H7 (cell line): ENCODE measurements at places on chromosomes 16 and 17. TPM values are rescaled to one million over a fixed set of nuclear protein-coding genes. Genes with fewer than 3 reads are reported as not detected.

GRCh38 chr16:51154271-51155171, 3.5 kb upstream of the SALL1 start:
- DNase-seq, result peak; percentile 84

GRCh38 chr16:25038239-25038954, 23.2 kb upstream of the ARHGAP17 start:
- no peak for DNase-seq

COA3 gene
- total RNA-seq, result 75.9 and 89.7 TPM in 2 replicates

COX6A2 gene
- total RNA-seq, result not detected in 2 replicates

DNA sequence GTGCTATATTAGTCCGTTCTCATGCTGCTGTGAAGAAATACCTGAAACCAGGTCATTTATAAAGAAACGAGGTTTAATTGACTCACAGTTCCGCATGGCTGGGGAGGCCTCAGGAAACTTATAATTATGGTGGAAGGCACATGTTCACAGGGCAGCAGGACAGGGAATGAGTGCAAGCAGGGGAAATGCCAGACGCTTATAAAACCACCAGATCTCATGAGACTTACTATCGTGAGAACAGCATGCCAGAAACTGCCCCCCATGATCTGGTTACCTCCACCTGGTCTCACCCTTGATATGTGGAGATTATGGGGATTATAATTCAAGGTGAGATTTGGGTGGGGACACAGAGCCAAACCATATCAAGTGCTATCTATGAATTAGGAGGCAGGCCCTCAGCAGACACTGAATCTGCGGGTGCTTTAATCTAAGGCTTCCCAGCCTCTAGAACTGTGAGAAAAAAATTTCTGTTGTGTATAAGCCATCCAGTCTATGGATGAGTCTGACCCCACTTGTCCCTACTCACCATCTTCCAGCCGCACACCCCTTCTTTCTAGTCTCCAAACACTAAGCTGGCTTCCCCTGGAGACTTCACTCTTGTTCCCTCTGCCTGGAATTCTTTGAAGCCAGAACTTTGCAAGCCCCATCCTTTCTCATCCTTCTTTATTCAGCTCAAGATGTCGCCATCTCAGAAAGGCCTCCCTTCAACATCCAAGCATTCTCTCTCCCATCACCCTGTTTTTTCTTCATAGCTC, 772 bp upstream of the NUP93 start:
- DNase-seq, result no peak

DNA sequence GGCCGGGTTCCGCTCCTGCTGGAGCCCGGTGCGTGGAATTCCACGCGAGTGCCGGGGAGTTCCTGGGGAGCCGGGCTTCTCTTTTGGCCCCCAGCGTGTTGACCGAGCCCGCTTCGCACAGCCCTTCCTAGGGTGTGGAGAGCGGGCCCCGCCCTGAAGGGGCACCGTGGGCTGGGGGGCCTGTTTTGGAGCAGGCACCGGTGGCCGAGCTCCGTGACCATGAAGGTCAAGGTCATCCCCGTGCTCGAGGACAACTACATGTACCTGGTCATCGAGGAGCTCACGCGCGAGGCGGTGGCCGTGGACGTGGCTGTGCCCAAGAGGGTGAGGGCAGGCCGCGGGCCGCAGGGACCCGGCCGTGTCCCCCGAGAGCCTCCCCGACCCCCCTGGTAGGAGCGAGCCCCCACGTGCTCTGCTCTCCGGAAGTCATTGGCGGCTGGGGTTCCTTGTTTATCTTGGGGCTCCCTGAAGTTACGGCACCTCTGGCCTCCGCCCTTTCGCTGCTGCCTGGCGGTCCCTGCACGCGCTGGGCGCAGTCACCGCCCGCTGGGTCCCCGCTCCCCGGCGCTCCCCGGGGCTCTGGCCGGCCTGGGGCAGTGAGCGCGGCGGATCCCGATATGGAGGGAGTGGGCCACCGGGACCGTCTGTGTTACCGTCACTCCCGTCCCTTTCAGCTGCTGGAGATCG, 528 bp downstream of the HAGHL start:
- DNase-seq, result peak; percentile 85
